ENCODE measurements at places on chromosomes 16 and 17.
A peak's percentile ranks its signal among the peaks of the same experiment; 100 is the strongest.

DNA sequence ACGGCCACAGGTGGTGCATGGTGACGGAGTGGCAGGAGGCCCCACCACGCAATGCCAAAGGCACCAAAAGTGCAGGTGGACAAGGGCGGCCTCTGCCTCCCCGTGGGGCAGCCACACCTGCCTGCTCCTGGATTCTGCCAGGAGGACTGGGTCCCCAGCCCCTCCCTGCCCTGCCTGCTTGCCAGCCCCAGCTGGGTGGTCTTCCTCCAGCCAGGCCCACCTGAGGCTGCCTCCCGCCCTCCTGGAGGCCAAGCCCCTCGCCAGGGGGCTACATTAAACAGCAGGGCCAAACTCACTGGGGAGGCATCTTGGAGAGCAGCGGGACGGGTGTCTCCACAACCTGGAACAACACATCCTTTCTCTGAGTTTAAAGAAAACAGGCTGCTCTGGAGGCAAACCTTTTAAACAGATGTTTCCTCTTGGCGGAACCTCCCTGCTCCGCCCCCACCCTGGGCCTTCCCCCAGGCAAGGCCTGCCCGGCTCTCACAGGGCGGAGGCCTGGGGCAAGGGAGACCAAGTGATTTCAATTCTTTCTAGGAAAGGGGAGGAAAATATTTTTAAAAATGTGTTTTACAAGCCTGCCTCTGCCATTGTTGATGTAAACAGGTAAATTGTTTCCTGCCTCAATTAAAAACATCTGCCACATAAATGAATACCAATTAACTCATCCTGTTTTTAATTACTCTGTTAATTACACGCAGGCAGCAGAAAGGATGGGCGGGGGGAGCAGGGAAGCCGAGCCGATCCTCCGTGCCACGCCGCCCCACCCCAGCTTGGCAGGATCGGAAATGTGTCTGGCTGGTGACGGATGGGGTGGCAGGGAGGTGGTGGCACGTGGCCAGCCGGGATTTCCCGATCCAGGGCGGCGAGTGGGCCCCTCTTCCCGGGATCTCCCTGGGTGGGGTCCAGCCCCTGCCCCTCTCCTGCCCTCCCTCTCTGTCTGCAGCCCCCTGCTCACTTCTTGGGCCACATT, 54.4 kb upstream of the PABPN1L start:
- DNase-seq: peak; percentile 91

- DNase-seq: no peak
Measured at GRCh38 chr16:57867000-57867561, 64.8 kb upstream of the KIFC3 start.

DNA sequence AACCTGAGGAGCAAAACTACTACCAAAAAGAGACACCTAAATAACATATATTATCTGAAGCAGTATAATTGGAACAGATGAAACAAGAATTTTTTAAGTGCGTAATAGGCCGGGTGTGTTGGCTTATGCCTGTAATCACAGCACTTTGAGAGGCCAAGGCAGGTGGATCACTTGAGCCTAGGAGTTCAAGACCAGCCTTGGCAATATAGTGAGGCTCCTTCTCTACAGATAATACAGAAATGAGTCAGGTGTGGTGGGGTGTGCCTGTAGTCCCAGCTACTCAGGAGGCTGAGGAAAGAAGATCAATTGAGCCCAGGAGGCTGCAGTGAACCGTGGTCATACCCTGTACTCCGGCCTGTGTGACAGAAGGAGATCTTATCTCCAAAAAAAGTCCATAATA, 294.2 kb upstream of the AXIN2 start:
- DNase-seq: no peak

DNA sequence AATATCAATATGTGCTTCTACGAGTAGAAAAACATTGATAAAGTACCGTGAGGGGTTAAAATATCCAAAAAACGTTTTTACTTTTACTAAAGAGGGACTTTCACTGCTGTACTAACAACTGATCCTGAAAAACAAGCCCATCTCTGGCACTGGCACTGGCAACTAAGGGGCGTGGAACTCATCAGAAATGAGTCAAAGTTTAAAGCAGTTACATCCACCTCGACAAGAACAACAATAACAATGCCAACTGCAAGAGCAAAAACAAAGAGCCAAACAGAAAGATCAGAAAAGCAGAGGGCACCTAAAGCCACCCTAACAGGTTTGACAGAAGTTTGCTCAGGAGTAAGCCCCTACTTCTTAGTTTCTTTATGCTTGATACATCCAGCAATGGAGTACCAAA, 13.1 kb downstream of the MBTPS1 start:
- DNase-seq: no peak

DNA sequence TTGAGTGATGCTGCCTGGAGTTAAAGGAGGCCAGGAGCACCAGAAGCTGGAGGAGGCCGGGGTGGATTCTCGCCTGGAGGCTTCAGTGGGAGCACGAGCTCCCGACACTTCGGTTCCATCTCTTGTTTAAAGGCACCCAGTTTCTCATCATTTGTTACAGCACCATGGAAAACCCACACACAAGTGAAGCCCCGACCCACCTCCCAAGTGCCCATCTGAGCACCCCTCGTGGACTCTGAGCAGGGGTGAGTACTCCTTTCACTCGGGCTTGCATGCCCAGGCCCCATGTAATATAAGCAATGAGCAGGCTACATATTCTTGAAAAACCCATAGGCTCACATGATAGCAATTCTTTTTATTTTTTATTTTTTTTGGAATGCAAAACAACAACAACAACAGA, 196.9 kb upstream of the MAF start:
- no peak for DNase-seq

DNA sequence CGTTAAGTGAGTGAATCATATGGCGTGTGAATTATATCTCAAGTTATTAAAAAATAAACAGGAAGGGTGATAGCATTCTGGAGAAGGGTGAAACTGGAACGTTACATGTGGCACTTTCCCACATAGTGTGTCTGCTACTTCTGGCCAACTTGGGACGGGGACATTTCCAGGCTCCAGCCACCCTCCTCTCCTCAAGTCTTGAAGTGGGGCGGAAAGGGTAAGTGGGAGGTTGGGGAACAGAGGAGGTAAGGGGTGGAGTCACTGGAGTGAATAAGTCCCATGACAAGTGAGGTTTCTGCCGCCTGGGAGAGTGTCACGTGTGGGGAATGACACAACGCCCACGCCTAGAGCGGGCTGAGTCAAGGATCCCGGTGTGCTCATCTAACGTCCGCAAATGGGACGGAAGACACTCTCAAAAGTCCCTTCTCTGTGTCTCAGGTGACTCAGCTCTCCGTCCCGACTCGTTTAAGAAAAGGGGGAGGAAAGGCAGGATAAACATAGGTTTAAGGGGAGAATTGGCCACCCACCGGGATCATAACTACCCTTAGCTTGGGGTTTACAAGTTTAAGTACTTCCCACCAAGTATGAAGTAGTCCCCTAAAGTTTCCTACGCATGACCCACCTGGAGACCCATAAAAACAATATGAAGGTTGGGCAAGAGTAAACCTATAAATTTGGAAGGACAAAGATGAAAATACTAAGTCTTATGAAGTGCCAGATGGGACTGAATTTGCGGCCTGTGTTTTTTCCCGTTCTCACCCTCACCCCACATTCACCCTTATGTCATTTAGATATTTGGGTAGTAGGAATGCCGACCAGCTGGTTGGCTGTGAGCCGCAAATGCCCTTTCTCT, 1.2 kb upstream of the SPAG9 start:
- DNase-seq: peak; percentile 96

GRCh38 chr16:84879569-84880487, 60.0 kb downstream of the CRISPLD2 start:
- no peak for DNase-seq

DNA sequence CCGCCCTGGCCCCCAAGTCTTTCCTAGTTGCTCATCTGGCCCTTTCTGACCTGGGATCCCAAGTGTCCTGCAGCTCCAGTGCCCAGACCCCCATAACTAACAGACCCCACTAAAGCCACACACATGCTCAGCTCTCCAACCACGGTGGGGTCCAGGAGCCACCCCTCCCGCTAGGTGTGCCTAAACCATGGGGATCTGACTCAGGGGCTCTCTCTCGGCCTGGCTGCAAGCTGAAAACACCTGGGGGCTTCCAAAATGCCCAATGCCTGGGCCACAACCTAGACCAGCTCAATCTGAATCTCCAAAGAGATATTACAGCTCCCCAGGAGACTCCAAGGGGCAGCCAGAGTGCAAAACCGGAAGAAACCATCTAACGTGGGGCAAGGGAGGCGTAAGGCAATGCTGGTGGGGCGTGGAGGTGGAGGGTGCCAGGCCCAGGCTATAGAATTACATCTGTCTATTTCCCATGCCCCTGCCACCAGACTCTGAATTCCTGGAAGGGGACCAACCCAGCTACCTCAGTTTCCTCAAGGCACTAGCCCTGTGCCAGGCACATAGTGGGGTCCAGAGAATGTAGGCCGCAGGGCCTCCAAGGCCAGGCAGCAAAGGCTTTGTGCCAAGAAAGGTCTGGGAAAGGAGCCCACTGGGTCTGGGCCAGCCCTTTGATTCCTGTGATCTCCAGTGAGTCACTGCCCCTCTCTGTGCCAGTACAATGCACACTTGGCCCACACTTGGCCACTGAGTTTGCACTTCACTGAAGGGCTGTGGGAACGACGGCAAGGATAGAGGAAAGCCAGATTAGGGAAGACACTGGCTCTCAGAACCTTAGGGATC, 3.3 kb downstream of the CD2BP2 start:
- DNase-seq: no peak

GRCh38 chr17:42411361-42411760, 11.7 kb downstream of the CAVIN1 start:
- no peak for DNase-seq

- DNase-seq: no peak
Measured at GRCh38 chr16:25063102-25063501, 47.9 kb upstream of the ARHGAP17 start.

GRCh38 chr17:33779234-33779591, 475.9 kb upstream of the CCL2 start:
- peak; percentile 46 for DNase-seq

DNA sequence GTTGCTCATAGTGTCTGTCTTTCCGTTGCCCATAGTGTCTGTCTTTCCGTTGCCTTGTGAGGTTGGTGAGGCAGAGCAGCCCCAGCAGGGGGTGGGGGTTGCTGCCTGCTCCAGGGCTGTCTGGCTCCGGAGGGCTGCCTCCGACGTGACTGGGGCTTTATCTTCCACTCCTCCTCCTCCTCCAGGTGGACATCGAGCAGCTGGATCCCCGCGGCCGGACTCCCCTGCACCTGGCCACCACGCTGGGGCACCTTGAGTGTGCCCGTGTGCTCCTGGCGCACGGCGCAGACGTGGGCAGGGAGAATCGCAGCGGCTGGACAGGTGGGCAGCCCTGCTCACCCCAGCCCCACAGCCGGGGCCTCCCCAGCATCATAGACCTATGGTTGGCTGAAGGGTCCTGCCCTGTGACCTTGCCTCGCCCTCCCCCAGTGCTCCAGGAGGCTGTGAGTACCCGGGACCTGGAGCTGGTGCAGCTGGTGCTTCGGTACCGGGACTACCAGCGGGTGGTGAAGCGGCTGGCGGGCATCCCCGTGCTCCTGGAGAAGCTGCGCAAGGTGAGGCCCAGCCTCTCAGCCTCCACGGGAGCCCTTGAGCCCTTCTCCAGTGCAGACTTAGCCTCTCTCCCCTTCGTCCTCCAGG, 14.7 kb downstream of the ANKRD13B start:
- no peak for DNase-seq

- DNase-seq: no peak
Measured at GRCh38 chr17:42253578-42253977, 22.6 kb downstream of the STAT5B start.

DNA sequence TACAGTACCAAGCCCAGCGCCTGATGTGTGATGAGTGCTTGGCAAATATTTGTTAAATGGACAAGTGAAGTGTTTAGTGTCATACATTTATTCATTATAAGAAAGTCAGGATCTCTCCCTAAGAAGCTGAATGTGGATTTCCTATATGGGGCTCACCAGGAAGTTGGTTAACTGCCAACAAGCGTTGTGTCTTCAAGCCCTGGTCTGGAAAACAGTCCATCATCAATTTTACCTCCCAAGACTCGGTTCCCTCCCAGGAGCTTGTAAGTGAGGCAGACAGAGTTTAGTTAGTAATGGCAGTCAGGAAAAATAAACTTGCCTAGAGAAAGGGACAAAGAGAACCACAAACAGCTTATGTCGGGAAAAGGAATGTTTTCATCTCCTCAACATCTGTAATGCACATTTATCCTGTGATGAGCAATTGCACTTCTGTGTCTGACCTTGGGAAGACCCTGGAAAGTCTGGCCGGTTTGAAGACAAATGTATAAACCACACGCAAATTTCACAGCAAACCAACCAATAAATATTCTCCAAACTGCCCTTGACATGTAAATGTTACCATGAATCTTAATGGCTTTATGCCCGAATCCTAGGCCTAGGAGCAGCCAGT, 28.3 kb downstream of the C16orf95 start:
- DNase-seq: no peak

DNA sequence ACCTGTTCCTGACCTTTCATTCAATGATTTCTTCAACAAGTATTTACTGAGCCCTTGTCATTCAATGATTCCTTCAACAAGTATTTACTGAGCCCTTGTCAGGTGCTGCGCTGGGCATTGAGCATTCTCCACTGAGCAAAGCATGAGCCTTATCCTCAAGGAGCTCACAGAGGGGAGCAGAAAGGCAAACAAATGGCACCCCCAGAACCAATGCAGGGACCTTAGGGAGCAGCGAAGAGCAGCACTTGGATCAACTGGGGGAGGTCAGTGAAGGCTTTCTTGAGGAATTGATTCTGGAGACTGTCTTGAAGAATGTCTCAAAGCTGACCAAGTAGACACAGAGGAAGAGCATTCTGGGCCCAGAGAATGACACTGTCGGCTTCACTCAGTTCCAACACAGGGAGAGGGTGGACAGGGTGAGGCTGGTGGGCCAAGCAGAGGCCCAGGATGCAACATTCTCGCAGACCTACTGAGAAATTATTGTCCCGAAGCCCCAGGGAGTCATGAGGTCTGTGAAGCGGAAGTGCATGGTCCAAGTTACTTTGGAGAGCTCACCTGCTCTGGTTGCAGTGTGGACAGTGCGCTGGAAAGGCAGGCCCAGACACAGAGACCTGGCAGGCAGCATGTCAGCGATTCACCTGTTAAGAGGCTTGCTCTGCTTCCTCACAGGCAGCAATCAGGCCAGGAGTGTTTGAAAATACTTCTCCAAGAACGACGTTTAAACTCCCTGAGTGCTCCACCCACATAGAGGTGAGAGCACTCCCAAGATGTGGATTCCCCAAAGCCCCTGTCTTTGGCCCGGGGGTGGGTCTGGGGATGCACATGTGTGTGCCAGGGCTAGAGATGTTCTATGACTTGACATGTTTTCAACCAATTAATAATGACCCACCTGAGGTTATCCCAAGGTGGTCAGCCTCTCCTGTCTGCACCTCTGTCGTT, 3.2 kb upstream of the MPO start:
- DNase-seq: no peak

DNA sequence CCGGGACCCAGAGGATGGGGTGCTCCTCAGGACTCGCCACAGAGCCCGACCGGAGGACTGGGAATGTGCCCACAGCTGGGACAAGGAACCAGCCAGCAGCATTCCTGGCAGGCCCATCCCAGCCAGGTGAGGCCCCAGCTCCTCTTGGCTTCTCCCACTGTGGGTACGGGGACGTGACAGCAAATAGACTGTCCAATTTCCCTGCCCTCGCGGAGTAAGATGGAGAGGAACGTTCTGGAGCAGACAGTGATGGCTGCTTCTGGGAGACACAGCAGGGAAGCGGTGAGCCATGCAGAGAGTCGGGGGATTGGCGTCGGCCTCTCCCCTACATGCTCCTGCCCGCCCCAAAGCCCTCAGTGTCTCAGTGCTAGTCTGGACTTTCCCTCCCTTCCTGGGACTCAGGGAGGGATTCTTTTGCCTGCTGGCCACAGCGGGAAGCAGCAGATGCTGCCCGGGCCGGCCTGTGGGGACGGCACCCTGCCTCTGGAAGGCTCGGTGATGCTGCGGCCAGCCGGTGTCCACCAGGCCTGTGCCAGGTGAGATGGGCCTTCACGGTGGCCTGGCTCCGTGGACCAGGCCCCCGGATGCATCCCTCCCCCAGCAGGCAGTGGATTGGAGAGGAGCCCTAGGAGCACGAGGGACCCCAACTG, 89.1 kb downstream of the SEC14L1 start:
- DNase-seq: no peak

All from kidney capillary endothelial cell (primary cell).